ENCODE measurements at places on chromosomes 11 and 22. TPM values are rescaled to one million over a fixed set of nuclear protein-coding genes. Genes with fewer than 3 reads are reported as not detected.

The OR6T1 gene
- not detected for total RNA-seq

The PHETA2 gene
- total RNA-seq: 3.4 TPM

DNA sequence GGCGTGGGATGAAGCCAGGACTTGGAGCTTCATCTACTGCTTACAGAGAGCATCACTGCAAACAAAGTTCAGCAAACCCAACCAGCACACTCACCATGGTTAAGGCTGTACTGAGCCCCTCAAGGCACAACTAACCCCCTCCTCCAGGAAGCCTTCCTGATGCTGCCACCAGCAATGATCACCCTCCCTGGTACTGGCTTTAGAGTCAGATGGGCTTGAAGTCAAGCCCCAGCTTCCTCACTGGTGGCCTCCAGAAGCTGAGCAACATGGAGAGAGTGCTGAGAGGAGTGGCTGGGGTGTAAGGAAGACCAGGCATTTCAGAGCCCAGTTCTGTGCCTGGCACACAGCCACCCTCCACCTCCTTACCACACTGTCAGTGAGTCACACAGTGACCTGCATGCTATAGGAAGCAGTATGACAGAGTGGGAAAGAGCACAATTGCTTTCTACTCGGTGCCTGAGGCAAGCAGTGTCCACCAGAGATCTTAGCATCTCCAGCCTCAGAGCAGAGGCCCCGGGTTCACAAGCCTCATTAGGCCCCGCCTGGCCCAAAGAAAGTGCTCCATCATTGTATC is 24.7 kb upstream of the BAIAP2L2 start:
- DNase-seq: peak; percentile 94

The HEPHL1 gene
- 0.51 TPM for total RNA-seq

DNA sequence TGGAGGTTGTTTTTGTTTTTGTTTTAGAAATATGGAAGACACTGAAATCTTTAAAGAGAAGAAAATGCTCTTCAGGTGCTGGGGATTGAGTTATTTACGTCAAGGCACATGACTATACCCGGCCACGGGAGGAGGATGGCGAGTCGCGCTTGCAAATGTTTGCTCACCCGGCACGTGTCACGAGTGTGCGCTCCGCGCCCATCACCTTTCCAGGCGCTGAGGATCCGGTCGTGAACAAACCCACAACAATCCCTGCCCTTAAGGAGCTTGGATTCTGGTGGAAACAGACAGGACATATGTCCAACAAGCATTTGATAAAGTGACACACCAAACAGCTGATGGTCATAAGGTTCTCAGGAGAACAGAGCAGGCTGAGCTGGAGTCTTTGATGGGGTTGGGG is 715.5 kb downstream of the BRD1 start:
- no peak for DNase-seq

The CYB5R2 gene
- total RNA-seq: 12.1 TPM

The NXPE1 gene
- total RNA-seq: not detected

GRCh38 chr22:46774253-46774979 is 12.0 kb downstream of the TBC1D22A start:
- DNase-seq: no peak

The HBG1 gene
- not detected for total RNA-seq

DNA sequence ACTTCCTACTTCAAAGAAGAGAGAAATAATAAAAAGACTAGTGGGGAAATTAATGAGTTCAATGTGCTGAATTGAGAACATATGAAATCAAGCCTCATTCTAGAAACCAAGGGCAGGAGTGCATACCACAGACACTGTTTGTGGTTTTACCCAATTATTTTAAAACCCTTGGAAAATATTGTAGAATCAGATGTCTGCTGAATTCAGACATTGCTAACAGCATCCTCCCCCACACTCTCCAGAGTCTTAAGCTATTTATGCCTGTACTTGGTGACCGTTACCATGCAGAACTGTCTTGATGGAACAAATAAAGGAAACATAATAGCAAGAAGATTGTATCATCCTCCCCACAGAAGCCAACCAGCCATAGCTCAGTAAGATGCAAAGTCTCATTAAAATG is 850.1 kb downstream of the NTM start:
- DNase-seq: no peak

The FGF4 gene
- total RNA-seq: not detected

DNA sequence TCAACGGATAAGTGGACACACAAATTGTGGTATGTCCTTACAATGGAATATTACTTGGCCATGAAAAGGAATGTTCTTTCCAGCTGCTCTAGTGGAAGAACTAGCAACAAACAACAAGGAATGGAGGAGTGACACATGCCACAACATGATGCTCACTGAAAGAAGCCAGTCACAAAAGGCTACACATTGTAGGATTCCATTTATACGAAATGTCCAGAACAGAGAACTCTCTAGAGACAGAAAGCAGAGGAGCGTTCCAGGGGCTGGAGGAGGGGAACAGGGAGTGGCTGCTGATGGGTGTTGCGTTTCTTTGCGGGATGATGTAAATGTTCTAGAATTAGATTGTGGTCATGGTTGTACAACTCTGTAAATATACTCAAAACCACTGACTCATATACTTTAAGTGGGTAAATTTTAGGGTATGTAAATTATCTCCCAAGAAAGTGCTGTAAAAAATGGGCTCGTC is 32.4 kb upstream of the PDGFB start:
- DNase-seq: peak; percentile 81

- no peak for DNase-seq
These were observed 15.4 kb upstream of the TMEM191C start for GRCh38 chr22:21451545-21452520.

GRCh38 chr11:14703731-14704130 is 60.1 kb downstream of the PDE3B start:
- no peak for DNase-seq

DNA sequence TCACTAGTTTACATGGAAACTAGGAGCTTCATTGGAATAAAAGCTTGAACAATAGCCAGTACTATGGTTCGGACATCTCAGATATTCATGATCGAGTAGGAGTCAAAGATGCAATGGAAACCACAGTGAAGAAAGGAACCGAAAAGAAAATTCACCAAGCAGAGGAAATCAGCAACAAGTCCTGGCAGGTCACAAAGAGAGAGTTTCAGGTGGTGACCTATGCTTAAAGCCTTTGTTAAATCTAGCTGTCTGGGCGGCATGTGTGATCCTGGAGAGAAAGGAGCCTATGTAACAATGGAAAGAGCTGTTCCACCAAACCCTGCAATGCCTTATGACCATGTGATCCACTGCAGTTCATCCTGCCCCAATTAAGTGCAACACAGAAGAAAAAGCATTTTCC is 68.9 kb upstream of the POU2AF2 start:
- DNase-seq: peak; percentile 47

The ANO5 gene
- 0.26 TPM for total RNA-seq

GRCh38 chr11:117473481-117474091 is 145.9 kb downstream of the CEP164 start:
- peak; percentile 22 for DNase-seq

- peak; percentile 47 for DNase-seq
These were observed 373.5 kb downstream of the GUCY1A2 start for GRCh38 chr11:106644824-106645223.

DNA sequence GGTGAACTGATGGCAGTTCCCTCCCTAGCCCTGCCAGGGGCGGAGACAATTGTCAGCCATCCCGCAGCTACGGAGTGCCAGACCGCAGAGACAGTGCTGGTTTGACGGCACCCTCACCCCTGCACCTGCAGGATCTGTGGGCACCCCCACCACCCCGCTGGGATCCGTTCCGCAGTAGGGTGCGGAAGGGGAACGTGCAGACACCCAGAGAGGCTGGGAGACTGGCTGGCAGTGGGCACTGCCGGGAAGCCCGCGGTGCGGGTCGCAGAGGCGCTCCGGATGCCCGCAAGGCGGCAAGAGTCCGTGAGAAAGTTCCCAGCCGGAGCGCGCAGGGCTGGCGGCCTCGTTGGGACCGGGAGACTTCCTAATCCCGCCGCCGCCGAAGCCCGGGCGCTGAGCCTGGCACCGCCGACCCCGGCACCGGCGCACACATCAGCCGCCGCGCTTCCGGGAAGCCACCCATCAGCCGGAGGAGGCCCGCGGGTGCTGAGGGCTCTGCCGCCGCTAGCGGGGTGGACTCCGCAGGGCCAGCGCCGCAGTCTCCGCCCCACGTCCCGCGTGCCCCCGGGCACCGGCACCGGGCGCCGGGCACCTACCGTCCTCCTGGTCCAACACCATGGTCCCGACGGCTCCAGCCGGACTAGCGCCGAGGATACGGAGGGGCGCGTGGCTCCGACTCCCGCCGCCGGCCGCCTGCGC is 4.3 kb upstream of the LMO1 start:
- DNase-seq: no peak

The TSPAN18 gene
- total RNA-seq: not detected

GRCh38 chr11:118117790-118118601 is 31.2 kb upstream of the SMIM35 start:
- no peak for DNase-seq

The CTR9 gene
- 16.8 TPM for total RNA-seq

DNA sequence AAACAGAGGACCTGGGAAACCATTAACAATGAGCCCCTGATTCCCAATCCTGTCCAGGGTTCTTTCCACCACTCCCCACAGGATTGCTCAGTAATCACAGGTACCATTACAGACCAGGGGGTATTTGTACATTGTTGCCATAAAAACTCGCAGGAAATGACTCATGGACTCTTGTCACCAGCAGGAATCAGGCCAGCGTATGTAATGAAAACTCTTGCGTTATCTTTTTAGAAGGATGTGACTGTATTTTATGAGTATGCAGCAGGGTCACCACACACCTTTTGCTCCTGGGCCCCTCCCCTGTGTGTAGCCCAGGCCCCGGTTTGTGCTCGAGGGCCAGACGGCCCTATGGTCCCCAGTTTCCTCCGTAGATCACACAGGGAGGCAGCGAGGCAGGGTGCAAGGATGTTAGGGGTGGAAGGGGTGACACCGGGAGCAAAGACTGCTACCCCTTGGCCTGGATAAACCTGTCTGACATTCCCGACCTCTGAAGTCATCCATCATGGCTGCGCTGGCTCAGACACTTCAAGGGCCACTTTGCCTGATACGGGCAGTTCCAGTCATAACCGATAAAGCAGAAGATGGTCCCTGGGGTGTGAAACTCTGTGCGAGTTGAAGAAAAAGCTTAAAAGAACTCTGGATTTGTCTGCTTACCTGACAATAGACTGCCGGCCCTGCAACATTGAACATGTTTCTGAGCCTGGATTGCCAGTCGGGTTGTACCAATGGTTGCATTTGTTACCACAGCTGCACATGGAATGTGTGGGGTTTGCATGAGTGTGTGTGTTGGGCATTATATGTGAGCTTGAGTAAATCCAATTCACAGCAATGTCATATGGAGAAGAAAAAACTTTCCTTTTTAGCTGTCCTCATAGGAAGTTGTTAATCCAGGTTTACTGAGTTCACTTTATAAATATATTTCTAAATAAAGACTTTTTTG is 56.9 kb downstream of the MICAL2 start:
- DNase-seq: peak; percentile 98

DNA sequence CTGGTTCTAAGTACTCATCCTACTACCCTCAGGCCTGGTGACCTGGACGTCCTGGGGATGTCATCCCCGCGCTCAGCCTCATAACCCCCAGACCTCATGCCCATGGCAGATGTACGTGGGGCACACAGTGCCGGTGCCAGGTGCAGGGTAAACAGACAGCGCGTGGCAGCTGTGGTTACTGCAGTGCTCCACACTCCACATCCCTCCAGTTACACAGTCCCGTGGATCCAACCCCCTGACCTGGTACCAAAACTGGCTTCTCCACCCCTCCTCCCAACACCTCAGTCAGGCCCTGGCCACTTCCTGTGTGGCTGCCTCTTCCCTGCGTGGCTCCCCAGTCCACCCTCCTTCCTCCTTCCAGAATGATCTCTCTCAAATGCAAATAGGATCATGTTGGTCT is 95.2 kb downstream of the DSCAML1 start:
- DNase-seq: no peak

DNA sequence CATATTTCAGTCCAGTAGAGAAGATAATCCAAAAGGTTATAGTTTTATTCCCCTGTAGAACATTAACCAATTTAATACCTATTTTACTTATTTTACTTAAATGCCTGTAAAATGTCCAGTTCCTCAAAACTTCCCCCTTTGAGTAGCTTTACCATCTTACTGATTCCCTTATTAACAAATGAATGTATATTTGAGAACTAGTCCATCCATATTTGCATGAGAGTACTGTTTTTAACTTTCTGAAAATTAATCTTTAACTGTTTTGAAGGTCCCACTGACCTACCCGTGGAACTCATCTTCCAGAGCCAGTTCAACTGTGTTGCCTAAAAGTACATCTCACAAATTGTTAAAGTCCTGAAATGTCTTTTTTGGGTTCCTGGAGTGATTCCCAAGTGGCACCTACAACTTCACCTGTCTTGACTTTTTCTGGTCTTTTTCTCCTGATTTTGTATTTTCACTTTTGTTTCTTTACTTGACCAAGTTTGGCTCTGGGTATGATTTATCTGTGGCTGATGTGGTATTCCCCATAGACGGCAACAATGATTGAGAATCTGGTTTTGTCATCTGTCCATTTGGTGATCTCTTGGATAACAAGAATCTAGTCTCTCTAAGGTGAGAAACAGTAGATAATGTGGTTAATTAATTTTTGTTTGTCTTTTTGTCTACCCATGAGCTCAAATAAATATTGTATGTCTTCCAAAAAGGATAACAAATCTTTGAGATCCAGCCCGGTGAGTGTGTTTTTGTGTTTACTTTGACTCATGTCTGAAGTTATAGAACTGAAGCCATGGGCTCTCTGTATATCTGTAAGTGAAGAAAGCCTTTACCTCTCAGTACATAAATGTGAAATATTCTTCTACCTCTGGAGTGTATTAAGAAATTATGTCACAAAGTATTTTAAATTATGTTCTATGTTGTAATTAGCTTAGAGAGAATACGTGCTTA is 174.2 kb downstream of the ETS1 start:
- peak; percentile 84 for DNase-seq

DNA sequence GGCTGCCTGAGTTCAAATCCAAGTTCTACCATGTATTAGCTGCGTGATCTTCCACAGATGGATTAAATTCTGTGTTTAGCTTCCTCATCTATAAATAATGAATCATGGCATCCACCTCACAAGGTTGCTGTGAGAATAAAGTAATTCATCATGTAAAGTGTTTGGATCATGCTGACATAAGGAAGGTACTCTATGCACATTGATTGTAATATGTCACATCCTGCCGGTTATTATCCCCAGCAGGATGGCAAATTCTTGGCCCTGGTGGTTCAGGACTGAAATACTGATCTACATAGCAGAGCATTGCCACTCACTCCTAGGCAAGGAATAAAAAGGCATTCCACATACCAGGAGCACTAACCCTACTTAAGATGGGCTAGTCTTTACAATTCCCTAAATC is 40.8 kb downstream of the LGR4 start:
- no peak for DNase-seq

- peak; percentile 66 for DNase-seq
These were observed 32.4 kb downstream of the SPECC1L start for GRCh38 chr22:24303007-24303406.

The MS4A7 gene
- not detected for total RNA-seq

The SEPTIN3 gene
- total RNA-seq: under 0.01 TPM

- DNase-seq: no peak
These were observed 134.6 kb downstream of the PKNOX2 start for GRCh38 chr11:125299061-125299615.

The OR51B4 gene
- not detected for total RNA-seq

DNA sequence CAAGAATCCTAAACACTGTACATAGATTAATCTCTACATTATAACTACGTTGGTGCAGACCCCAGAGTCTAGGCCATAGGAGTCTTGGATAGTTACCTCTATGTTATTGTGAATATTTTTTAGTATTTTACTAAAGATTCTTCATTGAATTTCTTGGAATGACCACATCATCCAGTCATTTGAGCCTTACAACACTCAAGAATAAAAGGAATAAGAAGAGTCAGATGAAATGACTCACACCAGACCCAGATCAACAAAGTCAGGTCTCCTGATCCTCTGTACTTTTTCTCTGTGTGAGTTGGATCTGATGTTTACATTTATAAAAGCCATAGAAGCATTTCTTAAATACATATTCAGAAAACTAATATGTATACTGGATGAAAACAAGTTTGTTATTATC is 179.2 kb upstream of the ARHGAP20 start:
- DNase-seq: peak; percentile 47

Data from bronchial epithelial cell (primary cell).